Neural progenitor cell (in vitro differentiated cells): ENCODE measurements at places on chromosomes 1 and 21.
A peak's percentile ranks its signal among the peaks of the same experiment; 100 is the strongest.

GRCh38 chr1:111110197-111110899 lies 29.5 kb downstream of the DRAM2 start:
- DNase-seq = no peak

DNA sequence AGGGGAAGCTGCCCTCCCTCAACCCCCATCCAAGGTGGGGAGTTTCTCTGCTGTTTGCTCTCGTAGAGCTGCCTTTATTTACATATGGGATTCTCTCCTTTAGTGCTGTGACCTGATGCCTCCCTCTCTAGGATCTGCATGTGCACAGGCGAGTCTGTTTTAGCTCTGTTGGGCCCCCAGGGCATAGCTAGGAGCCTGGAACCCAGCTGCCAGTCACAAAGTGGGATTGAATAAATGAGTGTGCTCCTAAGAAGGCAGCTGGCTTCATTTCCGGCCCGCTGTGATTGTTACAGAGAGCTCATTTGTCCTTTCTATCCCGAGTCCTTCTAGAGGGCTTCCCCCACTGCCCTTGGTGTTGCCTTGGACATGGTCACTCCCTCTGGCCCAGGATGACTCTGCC lies 176.6 kb downstream of the GRIK3 start:
- no peak for DNase-seq

DNA sequence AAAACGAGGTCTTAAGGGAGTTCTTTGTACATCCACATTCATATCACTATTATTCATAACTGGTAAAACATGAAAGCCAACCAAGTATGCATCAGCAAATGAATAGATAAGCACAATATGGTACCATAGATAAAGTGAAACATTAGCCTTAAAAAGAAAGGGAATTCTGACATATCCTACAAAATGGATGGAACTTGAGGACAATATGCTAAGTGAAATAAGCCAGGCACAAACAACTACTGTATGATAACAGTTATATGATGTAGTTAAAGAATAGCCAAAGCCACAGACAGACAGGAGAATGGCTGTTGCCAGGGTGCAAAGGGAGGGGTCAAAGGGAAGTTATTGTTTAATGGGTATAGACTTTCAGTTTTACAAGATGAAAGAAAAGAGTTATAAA lies 148.9 kb downstream of the EIF4G3 start:
- DNase-seq = no peak

- DNase-seq = no peak
Observed at GRCh38 chr1:36464605-36465393, 615 bp upstream of the MRPS15 start.

DNA sequence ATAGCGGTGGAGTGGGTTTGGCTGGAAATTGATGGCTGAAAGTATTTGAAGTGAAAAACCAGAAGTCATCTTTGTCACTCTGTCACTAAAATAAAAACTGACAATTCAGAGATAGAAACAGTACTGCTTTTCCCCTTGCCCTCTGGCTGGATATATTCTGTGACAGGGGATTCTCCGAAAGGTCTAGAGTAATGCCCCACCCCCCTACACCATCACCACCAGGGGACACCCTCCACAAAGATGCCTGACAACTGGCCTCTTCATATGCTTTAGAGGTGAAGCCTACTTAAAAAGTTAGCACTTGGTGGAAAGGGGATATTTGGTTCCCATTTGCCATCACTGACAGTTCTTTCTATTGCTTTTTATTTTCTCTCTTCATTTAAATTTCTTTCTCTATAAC lies 73.5 kb downstream of the SGIP1 start:
- peak; percentile 28 for DNase-seq

GRCh38 chr1:37560401-37561132 lies 3.8 kb downstream of the DNALI1 start:
- DNase-seq = no peak

- DNase-seq = no peak
Observed at GRCh38 chr1:89068291-89068690, 3.3 kb upstream of the GBP1 start.

DNA sequence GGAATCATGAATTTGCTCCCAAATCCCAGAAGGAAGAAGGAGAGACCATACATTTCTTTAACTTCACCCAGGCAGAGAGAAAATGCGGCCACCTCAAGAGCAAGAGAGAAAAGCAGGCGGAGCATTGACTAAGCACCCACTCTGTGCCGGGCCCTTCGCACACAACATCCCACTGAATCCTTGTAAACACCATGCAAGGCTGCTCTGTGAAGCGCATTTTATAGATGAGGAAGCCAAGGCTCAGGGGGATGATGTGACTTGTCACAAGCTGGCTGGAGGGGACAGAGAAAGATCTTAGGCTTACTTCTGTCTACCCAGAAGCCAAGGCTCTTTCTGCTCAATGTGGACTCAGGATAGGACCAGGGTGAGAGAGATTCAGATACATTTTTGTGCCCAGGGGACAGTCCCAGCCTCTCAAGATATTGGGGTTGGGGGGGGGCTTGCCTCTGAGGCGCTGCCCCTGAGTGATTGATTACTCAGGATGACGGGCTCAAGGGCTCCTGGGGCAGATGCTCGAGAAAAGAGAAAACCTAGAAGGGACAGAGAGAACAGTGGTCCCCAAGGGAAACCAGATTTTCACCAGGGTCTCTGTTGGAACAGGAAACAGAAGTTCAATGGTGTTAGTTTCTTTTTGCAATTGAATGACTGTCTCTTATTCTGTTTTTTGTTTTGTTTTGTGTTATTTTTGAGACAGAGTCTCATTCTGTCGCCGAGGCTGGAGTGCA lies 19.5 kb downstream of the PADI2 start:
- no peak for DNase-seq

- peak; percentile 96 for DNase-seq
Observed at GRCh38 chr1:9129266-9130041, 552 bp upstream of the GPR157 start.

DNA sequence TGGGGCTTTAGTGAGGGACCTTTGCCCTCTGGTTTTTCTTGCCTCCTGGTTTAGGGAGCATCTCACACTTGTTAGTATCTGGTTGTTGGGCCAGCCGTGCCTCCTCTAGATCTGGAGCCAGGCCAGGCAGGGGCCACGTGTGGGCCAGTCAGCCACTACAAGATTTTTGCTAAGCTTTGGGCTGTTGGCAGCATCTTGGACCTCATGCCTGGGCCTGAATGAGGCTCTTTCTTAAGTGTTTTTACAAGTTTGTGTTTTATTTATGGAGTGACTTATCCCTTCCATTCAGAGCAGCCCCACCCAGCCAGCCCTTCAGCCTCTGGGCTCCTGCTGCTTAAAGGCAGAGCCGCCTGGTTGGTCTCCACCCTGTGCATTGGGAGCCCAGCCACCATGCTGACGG lies 1.6 kb upstream of the SH3BGRL3 start:
- DNase-seq = no peak

GRCh38 chr1:228691926-228692325 lies 43.4 kb upstream of the RHOU start:
- peak; percentile 48 for DNase-seq

GRCh38 chr1:212012034-212012740 lies 23.2 kb downstream of the INTS7 start:
- DNase-seq = peak; percentile 75

GRCh38 chr1:107559881-107560280 lies 405.1 kb downstream of the VAV3 start:
- no peak for DNase-seq

DNA sequence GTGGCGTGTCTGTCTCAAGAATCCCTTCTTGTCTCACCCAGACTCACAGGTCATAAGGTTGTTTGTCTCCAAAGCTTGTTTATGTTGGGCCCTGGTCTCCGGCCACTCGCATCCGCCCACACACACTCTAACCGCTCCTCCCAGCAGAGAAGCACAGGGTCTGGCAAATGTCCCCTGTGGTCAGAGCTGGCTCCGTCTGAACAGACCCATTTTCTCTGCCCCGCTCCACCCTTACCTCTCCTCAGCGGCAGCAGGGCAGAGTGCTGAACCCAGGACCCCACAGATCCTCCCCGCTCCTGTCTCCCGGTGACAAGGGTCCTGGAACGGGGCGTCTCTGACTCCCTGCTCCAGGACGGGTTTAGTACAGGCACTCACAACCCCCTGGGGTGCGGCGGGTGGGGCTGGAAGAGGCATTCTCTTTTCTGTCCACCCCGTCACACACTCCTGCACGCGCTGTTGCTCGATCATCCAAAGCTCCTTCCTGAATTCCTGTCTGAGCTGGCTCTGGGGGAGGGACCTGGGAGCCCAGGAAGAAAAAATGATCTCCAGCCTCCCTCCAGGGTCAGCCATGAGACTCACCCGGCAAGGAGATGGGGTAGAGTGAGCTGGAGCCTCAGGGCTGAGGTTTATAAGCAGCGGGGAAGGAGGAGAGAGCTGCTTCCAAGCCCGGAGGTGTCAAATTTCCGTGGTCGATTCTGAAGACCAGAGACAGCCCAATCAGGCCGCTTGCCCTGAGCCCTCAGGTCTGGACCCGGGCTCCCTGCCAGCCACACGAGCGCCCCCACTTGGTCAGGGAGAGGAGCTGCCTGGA lies at the start of gene S100A13:
TSS of gene S100A13 (minus strand) at position 602 of the 811 bp plus-strand sequence. CDS start 1,033 bp downstream, outside the sequence.
- DNase-seq = peak; percentile 97

GRCh38 chr1:27349784-27350662 lies 8.2 kb downstream of the SYTL1 start:
- DNase-seq = peak; percentile 92

DNA sequence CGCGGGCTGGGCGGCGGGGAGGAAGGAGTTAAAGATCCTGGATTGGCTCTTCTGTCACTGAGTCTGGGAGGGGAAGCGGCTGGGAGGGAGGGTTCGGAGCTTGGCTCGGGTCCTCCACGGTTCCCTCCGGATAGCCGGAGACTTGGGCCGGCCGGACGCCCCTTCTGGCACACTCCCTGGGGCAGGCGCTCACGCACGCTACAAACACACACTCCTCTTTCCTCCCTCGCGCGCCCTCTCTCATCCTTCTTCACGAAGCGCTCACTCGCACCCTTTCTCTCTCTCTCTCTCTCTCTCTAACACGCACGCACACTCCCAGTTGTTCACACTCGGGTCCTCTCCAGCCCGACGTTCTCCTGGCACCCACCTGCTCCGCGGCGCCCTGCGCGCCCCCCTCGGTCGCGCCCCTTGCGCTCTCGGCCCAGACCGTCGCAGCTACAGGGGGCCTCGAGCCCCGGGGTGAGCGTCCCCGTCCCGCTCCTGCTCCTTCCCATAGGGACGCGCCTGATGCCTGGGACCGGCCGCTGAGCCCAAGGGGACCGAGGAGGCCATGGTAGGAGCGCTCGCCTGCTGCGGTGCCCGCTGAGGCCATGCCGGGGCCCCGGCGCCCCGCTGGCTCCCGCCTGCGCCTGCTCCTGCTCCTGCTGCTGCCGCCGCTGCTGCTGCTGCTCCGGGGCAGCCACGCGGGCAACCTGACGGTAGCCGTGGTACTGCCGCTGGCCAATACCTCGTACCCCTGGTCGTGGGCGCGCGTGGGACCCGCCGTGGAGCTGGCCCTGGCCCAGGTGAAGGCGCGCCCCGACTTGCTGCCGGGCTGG lies at the start of gene NPR1:
TSS of gene NPR1 (plus strand) at position 170 of the 818 bp plus-strand sequence. CDS start at position 591, 421 bp downstream.
- DNase-seq = peak; percentile 49

DNA sequence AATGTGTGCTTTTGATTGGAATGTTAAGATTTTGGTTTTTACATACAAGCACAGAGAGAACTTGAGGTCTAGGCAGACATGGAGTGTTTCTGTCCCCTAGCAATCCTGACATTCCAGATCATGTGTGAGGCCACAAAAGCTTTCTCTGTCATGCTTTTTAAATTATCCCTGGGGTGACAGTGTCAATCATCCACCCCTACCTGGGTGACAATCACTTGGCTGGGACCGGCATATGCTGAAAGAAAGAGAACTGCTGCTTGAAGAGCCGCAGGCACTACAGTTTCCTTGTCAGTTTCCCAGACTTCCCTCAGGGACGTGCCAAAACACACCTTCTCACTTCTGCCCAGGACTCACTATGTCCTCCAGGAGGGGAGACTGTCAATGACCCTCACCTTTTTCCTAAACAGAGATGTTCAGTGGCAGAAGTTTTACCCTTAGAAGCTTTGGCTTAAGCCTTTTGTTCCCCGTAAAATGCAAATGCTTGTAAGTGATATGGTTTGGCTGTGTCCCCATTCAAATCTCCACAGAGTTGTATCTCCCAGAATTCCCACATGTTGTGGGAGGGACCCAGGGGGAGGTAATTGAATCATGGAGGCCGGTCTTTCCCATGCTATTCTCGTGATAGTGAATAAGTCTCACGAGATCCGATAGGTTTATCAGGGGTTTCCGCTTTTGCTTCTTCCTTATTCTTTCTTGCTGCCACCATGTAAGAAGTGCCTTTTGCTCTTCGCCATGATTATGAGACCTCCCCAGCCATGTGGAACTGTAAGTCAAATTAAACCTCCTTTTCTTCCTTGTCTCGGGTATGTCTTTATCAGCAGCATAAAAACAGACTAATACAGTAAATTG lies 217.4 kb downstream of the FGGY start:
- DNase-seq = no peak

GRCh38 chr1:5505944-5506343 lies 486.3 kb downstream of the NPHP4 start:
- DNase-seq = no peak

DNA sequence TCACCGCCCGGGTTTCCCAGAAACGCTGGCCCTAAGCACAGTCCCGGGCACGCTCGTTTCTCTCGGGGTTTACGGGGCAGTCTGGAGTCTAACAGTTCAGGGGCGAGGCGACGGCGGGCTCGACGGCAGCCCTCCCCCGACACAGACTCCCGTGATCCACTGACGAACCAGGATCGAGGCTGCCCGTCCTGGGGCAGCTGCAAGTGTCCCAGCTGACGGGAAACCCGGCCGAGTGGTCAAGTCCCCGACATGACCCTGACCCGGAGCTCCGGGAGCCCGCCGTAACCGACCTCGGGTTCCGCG lies 494 bp downstream of the UBE2J2 start:
- DNase-seq = no peak

DNA sequence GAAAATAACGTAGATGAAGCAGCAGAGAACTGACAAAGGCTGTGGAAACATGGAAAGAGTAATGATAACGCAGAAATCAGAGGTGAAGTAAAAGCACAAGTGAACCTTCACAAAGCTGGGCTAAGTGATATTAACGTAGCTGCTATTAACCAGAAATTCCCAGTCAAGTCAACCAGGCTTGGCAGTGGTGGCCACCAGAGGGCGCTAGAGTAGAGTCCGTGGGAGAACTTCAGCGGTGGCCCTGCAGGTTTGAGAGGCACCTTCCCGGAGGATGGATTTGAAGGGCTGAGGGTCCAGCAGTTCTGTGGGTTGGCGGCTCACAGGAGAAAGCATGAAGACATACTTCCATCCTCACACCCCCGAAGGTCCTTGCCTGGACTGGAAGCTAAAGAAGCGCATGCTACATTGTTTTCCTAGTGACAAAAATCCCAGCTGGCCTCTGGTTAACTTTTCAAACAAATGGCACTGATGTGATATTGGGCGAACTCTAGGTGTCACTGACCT lies 81.7 kb upstream of the ZNF648 start:
- peak; percentile 92 for DNase-seq

DNA sequence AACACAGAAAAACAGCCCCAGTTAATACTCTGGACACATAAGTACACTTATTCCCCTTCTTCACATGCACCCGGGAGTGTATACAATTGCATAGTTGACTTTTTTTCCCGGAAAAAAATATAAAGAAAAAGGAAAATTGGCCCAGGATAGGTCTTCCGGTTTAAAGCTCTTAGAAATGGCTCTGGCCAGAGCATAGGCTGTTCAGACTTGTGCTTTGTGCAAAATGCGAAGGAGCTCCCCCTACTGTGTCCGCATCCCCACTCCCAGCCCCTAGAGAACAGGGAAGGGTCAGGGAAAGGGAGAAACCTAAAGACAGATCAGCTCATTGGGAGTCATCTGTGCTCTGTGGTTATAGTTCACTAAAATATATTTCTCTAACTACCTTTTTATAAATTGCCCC lies 5.5 kb upstream of the MTMR11 start:
- peak; percentile 75 for DNase-seq
